Cortex of kidney (tissue), 1 donor: ENCODE measurements at places on chromosomes 1 and 21.

DNA sequence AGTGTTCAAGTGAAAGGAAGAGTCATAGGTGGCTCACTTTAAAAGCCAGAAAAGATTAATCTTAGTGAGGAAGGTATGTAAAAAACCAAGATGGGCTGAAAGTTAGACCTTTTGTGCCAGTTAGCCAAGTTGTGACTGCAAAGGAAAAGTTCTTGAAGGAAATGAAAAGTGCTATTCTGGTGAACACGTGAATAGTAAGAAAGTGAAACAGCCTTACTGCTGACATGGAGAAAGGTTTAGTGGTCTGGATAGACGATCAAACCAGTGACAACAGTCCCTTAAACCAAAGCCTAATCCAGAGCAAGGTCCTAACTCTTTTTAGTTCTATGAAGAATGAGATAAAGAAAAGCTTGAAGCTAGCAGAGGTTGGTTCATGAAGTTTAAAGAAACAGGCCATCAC is 106.4 kb downstream of the CTH start:
- no peak for DNase-seq

GRCh38 chr1:118335331-118335732 is 150.3 kb upstream of the SPAG17 start:
- DNase-seq: no peak

GRCh38 chr1:217392441-217392840 is 238.4 kb downstream of the GPATCH2 start:
- DNase-seq: no peak

- DNase-seq: no peak
Observed at GRCh38 chr1:1403653-1404052, 3.4 kb downstream of the MRPL20 start.

DNA sequence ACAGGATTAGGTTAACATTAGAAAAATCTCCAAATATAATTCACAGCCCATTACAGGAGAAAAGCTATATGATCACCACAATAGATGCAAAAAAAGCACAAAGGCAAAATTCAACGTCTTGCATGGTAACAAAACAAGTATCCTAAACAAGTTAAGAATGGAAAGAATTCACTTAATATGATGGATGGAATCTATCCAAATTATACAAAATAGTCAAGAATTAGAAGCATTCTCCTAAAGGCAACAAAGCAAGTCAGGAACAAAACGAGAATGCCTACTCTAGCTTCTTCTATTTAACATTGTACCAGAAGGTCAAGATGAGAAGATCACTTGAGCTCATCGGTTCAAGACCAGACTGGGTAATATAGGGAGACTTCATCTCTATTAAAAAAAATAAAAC is 442.8 kb downstream of the SETD4 start:
- DNase-seq: no peak

DNA sequence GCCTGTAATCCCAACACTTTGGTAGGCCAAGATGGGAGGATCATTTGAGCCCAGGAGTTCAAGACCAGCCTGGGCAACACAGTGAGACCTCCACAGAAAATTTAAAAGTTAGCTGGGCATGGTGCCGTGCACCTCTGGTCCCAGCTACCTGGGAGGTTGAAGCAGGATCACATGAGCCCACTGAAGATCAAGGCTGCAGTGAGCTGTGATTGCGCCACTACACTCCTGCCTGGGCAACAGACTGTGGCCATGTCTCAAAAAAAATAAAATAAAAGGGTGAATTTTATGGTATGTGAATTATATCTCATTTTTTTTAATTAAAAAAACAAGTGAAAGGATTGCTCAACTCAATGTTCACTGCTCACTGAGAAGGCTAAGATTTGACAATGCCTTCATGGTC is 8.7 kb downstream of the ARID4B start:
- DNase-seq: no peak
